ENCODE measurements at places on chromosomes 5 and 9.

DNA sequence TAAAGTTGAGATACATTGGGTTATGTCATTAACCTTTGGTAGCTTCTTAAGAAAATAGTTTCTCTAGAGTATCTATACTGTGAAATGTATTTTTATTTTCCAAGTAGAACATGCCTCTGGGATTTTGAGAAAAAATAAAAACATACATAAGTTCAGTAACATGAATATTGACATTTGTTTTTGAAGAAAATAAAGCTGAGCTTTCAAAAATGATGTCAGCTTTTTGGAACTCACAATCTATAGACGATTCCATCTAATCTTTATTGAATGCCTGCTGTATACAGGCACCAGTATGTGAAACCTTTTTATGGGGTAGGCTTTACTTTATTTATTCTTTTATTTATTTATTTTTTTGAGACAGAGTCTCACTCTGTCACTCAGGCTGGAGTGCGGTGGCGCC, 175.9 kb upstream of the NFIL3 start:
- no peak for DNase-seq

- DNase-seq = no peak
Observed at GRCh38 chr9:20382460-20383071, 239.7 kb downstream of the MLLT3 start.

- DNase-seq = no peak
Observed at GRCh38 chr9:80503671-80504281, 932.0 kb downstream of the TLE4 start.

- DNase-seq = no peak
Observed at GRCh38 chr5:179294131-179294780, 51.0 kb downstream of the ADAMTS2 start.

DNA sequence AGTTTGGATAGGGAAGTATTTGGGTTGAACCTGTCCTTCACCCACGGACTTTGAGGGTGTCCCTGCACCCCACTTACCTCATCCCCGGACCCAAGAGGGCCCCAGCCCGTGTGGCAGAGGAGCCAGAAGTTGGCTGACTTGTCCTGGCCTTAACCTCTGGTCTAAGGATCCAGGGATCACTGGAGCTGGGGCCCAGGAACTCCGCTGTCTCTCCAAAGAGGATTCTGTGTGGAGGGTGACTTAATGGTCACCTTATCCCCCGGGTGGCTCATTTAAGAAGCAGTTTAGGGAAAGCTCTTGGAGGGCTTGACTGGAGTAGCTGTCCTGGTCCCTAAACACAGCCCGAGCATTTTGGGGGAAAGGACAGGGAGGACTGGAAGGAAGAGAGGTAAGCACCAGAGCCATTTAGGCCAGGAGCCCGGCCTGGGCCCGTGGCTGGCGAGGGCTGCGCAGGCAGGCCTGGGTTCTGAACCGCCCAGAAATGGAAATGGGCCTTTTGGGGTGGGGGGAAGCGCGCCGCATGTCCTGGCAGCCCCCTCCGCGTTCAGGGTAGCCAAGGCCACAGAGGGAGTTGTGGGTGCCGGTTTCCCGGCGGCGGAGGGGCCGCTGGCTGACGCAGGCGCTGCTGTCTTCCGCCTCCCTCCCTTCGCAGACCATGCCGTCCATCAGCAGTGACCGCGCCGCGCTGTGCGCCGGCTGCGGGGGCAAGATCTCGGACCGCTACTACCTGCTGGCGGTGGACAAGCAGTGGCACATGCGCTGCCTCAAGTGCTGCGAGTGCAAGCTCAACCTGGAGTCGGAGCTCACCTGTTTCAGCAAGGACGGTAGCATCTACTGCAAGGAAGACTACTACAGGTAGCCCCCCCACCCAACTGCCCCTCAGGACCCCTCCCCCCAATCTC, 2.0 kb downstream of the LHX2 start:
- no peak for DNase-seq

- no peak for DNase-seq
Observed at GRCh38 chr5:132294728-132295504, 722 bp downstream of the SLC22A4 start.

DNA sequence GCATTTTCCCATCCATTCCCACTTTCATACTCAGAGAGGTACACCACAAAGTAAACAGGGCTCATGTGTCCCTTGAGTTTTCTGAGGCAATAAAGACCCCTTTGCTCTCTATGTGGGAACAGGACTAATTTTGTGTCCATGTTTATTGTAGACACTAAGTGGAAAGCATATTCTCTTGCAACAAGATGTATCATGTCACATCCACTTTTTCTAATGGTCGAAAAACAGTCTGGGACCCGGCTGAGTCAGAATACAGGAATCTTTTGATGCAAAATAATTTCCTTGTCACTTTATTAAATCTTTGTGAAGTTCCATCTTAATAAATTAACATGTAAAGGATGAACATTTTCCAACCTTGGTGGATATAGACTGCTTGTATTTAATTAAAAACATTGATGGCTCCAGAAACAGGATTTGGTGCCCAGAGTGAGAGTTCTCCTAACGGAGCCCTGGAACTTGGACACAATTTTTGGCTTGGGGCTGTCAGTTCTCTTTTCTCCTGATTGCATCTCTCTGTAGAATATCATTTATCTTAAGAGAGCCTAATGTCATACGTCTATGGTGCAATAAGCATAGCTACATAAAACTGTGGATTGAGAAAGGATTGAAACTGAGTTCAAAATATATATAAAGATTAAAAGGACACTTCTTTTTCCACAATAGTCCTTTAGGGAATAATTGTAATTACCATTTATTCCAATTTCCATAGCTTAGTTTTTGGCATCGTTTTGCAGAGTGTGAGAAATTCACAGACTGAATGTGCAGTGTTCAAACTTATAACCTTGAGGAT, 1116.7 kb upstream of the SEMA6A start:
- DNase-seq = no peak

DNA sequence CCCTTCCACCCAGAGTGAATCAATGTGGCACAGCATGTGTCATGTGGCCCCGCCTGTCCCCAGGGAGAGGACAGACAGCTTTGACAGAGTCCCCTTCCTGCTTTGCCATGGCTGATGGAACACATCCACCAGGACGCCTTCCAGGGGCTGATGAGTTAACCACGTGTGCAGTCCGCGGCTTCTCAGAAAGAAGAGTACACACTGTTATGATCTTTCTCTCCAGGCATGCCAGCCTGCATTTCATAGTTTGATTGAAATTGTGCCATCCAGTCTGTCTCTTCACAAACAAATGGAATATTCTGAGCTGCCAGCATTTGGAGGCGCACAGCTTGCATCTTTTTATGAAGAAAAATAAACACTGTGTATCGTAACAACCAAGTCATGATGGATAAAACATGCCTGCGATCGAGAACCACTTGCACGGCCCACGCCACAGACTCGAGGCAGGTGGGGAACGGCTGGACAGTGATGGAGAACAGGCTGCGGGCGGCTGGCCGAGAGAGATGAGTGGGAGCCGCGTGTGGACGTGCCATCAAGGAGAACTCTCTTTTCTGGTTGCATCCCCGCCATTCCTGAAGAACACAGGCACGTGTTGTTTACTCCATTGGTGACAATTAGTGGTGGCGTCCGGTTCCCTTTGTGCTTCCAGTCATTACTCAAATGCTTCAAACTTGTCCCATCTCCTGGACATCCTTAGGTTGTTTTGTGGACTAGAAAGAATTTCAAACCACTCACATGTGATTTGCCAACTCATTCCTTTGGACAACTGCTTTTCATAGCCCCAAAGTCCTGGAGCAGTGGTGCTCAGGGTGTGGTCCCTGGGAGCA, 220.2 kb downstream of the AGTPBP1 start:
- DNase-seq = no peak

GRCh38 chr9:95515272-95516113, 1.3 kb downstream of the PTCH1 start:
- no peak for DNase-seq

- DNase-seq = no peak
Observed at GRCh38 chr9:11275158-11275695, 662.4 kb upstream of the PTPRD start.

DNA sequence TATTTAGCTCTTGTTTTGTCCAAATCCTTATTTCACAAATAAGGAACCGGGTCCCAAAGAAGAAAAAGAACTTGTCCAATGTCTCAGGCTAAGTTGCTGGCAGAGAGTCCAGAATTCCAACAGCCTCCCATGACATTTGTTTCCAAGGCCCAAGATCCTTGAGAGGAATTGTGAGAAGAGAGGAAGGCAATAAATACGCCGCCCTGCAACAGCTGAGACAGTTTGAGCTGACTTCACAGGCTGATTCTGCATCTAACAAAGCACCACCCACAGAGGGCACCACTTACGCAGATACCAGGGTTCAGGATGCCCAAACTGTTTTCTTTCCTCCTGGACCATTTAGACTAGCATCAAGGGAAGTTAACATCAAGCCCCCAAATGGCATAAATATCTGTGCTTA, 211.3 kb downstream of the FAM114A2 start:
- DNase-seq = no peak

DNA sequence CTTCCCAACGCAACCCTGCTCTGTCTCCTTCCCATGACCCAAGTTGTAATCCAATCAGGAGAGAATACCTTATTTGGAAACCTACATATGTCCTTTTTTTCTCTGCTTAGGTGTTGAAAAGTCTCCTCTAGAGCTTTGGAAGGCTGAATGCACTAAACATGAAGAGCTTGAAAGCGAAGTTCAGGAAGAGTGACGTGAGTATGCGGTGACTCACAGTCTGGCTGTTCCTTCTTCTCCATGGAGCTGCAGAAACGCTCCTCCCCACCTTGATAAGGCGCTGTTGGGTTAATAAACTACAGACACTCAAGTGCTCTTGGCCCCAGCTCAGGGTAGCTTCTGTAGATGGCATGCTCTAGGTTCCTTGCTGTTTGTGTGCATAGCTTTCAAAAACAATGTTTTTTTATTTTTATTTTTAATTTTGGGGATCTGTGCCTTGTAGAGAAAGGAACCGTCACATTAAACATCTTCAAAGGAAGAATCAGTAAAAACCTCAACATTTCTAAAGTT, 30.7 kb downstream of the RAI14 start:
- DNase-seq = no peak

GRCh38 chr5:139967353-139967752, 75.7 kb downstream of the NRG2 start:
- no peak for DNase-seq

DNA sequence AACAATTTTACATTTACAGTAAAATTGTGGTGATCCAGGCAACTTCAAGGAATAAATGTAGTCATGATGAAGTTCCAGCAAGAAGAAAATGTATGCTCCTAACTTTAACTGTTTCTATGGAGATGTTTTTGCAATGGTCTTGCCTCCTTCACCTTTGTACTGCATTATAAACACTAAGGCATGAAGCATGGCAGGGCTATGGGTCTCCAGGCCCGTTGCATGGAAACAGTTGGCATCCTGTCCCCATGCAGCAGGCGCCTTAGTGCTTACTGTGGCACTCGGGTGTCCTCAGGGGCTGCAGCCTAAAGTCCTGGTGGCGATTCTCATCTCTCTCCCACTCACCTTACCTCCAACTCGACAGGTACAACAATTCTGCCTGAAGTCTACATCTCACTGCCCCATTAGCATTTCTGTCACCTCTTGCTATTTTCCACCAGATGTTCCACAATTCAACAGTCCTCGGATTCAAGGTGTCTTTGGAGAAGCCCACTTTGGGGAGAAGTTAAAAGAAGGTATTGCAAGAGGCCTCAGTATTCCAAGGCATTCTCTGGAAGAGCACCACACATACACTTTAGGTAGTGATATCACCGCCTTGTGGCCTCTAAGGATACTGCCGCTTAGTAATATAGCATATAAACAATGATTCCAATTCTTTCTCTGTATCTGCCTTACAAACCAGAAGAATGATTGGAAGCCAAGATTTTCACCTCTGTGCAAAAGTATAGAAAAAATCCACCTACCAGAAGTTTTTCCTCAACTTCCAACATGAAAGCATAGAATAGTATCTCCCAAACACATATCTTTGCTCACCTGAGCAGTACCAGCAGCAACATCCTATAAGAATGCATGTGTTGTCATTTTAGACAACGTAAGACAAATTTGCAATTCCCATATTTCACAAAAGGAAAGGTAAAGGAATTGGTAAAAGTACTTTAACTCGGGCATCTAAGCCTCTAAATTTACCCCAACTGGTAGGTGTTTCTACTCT, 5.1 kb downstream of the LIFR start:
- no peak for DNase-seq

DNA sequence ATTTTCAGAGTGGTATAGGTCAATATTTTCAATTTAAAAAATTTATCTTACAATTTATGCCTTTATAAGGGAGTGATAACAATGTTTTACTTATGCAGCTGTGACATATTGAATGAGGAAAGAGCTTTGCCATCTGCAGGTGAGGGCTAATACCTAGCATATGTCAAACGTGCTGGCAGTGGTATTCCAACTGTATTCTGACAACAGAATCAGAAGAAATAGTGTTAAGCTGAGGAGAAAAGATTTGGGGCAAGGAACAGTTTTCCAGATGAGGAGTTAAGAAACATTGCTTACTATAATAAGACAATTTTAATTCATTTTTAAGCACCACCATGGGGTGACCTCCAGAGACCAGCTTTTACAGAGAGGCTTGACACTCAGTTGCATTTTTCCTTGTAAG, 267.8 kb upstream of the ZNF608 start:
- DNase-seq = no peak

DNA sequence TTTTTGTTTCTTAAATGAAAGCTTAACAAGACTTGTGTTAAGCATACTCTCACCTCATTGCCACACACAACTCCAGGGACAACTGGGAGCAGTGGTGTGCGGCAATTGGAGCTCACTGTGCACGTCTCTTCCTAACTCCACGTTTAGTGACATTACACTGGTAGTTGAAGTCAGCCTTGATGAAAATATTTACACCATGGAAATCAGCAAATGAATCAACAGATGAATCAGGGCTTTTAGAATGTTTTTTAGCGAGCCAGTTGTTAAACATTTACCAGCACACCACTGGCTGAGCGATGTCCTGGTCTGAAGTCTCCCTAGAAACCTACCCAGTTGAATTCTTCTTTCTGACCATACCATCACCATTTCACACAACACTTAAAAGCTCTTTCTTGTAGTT, 67.3 kb downstream of the KLHL3 start:
- no peak for DNase-seq

- no peak for DNase-seq
Observed at GRCh38 chr9:91416096-91416712, 7.4 kb downstream of the NFIL3 start.

GRCh38 chr9:136527131-136527530, 18.7 kb downstream of the NOTCH1 start:
- no peak for DNase-seq

DNA sequence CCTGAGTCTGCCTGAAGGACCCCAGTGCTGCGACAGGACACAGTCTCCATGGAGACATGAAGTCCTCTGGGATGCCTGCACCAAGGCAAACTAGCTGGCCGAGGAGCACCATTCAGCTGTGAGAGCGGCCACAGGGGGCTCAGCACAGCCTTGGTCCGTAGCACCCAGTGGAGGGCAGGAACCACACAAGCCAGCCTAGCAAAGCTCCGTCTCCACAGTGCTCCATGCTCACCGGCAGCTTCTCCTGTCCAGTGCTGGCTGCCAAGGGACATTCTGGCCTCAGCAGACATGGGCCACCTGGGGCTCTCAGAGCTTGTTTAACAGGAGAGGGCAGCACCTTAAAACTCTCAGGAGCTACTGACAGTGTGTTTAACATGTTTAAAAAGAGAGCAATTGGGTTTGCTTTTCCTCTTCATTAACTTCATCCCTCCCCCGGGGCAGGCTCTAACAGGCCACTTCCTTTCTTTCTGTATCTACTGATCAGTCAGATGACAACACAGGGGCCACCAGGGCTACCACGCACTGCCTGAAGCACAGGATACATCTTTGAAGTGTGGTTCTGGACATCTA, 57.0 kb downstream of the SECISBP2 start:
- no peak for DNase-seq

Data from activated T-helper 1 cell treated with anti-CD3 and anti-CD28 coated beads, Interleukin-2, amount 50 U/mL, for 16 hours (primary cell).